Left kidney (tissue), 8 donors: ENCODE measurements at places on chromosomes 4 and X.

- peak; percentile 89 for DNase-seq
Observed at GRCh38 chrX:49184294-49185281, 1.6 kb downstream of the PRICKLE3 start.

- DNase-seq: no peak
Observed at GRCh38 chrX:44042751-44043150, 69.6 kb upstream of the NDP start.

DNA sequence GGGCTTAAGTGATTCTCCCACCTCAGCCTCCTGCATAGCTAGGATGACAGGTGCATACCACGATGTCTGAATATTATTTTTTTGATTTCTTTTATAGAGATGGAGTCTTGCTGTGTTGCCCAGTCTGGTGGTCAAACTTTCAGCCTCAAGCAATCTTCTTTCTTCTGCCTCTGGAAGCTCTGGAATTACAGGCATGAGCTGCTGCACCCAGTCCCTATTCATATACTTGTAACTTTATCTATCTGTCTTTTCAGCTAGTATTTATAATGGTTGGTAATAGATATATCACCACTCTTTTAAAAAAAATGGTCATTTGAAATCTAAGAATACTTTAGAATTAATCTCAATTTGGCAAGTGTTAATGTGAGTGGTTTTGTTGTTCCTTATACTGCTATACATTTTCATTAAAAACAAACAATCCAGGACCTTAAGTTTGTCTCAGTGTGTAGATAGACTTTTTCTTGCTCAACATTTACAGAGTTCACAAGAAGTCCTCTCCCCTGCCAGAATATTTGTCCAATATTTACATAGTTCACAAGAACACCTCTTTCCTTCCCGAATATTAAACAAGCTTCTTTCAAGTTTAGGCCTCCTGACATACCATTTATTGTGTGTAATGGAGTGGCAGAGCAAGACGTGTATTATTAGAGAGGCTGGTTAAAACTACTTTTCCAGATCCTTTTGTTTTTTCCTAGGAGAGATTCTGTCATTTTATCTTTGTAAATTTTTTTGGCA, 1197.4 kb upstream of the ADGRL3 start:
- DNase-seq: no peak

- no peak for DNase-seq
Observed at GRCh38 chrX:133189195-133189594, 29.0 kb downstream of the TFDP3 start.

GRCh38 chr4:3239303-3239702, 9.7 kb upstream of the MSANTD1 start:
- no peak for DNase-seq

DNA sequence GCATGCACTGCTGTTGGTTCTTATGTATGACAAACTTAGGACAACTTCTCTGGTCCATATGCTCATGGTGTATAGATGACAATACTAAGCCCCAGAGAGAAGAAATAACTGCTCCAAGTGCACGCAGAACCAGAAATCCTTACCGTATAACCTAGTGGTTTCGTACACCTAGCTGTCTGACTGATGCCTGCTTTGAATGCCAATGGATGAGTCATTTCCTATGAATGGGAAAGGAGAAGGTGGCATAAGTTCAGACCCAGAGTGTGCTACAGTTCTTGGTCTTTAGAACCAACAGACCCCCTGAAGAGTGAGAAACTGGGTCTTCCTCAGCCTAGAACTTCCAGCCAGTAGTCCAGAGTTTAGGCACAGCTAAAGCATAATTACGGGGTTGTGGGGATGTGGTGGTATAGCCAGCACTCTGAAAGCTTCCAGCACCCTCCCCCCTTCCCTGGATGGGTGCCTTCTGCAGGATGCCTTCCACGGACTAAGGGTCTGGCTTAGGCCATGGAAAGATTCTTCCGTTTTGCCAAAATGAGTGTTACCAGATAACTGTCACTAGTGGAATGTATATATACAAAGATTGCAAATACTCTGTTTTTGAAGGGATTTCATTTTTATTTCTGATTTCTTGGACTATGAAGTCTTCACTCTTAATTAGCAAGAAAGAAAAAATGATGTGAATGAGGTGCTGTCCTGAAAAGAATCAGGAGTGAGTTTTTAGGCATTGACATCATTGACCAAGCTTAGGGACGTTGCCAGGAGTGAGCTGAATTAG, 84.6 kb upstream of the PACRGL start:
- DNase-seq: no peak

DNA sequence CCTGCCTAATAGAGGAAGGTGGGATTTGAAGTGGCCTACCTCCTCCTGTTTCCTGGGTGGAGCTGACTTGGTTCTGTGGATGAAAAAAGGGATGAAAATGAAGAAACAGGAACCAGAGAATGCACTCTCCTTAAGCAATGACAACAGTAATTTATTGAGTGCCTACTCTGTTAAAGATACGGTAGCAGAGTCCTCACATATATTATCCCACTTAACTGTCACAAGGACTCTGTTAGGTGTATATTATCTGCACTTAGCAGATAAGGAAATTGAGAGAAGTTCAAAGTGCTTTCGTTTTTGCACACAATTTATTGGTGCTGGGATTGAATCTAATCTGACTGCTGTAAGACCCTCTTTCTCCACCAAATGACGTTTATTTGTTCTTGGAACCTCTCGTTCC, 301.2 kb downstream of the PACRGL start:
- DNase-seq: no peak

DNA sequence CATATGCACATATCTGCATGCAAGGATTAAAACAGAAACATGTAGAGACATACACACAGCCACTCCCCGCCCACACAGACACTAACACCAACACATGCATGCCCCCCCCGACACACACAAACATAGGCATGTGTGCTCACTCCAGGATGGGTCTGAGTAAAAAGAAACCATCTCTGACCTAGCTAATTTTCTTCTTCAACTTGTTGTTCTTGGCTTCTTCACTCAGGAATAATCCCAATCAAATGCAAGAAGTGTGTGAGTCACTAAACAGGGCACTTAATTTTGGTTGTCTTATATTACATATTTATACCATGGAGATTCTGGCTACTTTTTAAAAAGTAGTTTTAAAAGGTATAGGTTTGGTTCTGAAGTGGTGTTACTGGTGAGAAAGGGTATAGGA, 28.3 kb downstream of the ENOX2 start:
- no peak for DNase-seq

DNA sequence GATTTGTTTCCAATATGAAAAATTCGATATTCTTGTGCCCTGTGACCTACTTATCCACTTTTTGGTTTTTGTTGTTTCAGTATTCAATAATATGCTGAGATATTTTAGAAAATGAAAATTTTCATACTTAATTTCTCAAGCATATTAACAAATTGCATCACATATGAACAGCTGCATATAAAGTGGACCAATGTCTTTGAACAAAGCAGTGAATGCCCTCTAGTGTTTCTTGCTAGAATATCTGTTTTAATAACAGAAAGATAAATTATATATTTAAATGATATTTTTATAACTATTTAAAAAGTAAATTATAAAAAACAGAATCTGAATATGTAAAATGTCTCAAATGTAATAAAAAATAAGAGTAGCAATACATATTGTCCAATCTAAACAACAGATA, 31.7 kb upstream of the INTU start:
- DNase-seq: no peak

- DNase-seq: no peak
Observed at GRCh38 chr4:169115897-169116254, 105.8 kb upstream of the CBR4 start.

DNA sequence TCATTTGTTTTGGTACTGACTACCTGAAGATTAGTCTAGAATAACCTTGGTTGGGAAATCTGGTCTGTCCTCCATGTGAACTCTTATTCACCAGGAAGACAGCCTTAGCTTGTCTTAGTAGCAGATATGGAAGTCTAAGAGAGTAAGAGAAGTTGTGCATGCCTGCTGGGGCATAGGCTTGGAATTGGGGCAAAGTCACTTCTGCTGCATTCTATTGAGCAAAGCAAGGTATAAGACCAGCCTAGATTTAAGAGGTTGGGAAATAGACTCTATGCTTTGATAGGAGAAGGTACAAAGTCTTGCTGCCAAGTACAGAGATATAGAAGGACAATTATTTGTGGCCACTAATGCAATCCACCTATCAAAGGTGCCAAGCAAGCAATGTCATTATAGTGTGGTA, 464.0 kb upstream of the BOD1L1 start:
- DNase-seq: no peak

DNA sequence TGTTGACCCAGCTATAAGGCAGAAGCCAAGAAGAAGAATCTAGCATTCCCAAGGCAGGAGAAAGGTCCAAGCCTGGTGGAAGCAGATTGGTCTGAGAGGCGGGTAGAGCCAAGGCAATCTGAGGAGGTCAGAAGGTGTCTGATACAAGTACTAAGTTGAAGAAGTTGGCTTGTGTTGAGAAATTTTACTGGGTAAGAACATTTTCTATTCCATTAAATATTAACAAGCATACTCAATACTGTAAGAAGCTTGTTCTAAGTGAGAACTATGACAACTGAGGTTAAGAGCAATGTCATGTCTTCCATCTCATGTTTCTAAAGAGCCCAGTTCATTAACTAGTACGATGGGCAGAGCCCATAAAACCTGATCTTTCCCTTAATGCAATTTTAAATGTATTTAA, 75.0 kb downstream of the FAM13A start:
- DNase-seq: no peak

DNA sequence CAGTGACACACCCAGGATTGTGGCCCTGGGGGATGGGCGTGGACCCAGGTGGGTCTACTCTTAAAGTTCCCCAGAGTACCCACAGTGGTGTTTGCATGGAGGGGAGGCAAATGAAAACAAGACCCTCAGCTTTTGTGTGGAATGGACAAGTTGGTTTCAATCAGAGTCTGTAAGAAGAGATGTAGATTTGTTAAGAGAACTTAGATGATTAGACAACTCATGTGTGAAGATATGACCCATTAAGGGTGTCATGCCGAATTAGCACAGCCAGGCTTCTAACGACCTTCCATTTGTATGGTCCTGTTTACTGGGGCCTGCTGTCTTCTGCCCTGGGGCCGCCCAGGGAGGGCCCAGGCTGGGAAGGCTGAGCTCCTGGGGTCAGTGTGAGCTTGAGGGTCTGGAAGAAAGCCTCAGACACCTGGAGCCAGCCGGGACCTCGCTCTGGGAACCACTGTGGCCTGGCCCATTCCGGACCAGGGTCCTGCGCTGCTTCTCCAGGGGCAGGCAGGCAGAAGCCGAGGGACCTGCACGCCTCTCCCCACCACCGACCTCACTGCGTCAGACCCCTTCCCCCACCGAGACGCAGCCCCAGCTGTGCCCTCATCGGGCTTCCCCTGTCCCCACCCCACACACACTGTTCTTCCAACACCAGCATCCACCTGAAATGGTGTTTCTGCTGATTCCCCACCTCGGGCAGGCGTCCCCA, 20.4 kb downstream of the UVSSA start:
- DNase-seq: no peak

- no peak for DNase-seq
Observed at GRCh38 chr4:36747277-36748129, 466.1 kb downstream of the DTHD1 start.

- DNase-seq: no peak
Observed at GRCh38 chrX:149453906-149454822, 50.9 kb downstream of the IDS start.

DNA sequence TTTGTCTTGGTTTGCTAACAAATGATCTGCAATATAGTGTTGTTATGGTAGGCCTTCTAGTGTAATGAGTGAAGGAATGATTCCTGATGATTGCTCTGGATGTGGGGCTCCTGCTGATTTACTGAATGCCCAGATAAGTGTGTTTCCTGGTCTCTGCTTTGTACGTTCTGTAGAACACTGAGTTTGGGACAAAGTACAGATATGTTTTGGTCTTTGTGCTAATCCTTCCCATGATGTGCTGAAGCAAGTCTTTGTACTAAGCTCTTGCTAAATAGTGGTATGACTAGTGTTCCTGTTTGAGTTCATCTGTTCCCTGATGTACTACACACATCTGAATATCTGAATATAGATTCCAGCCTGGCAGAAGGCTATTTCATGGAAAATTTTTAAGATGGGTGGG, 36.9 kb upstream of the XIAP start:
- DNase-seq: no peak

DNA sequence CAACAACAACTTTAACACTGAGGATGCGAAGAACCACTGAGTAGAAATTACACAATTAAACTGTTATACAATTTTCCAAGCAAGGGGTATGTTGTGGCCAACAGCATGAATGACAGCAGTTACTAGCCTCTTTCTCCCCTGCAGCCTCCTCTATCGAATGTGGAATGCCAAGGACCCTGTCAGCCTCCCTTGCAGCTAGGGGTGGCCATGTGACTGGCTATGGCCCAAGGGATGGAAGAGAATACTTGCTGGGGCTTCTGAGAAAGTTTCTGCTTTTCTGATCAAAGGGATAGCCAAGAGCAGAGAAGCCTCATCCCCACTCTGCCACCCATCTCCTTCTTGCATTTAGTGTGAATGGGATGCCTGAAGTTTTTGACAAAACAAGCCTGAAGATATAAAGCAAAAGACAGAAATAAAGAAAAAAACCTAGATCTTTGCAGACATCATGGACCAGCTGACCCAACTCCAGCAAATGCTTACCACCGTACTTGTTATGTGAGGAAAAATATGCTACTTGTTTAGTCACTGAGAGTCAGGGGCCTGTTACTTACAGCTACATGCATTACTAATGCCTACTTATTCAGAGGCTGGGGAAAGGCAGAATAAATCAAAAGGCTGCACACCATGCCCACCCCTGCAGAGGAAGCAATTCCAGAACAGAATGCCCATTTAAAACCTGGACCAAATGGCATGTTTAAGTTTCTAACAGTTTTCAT, 32.0 kb downstream of the DCTD start:
- no peak for DNase-seq

DNA sequence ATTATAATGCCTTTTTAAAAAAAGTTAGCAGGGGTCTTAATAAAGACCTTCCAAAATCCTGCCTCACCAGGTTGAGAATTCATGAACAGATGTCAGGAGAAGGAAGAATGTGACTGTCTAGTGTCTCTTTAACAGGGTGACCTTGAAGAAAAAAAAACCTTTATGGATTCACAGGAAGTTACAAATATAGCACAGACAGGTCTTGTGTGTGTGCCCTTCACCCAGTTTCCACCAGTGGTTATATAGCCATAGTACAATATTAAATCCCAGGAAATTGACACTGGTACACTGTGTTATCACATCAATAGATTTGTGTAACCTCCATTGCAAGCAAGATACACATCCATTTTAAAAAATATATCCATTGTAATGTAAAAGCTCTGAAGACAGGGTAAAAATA, 43.7 kb downstream of the HADH start:
- no peak for DNase-seq
